ENCODE measurements at places on chromosomes 4 and X.
A peak's percentile ranks its signal among the peaks of the same experiment; 100 is the strongest.

GRCh38 chr4:142386856-142387255, 459.2 kb downstream of the INPP4B start:
- DNase-seq, result no peak

DNA sequence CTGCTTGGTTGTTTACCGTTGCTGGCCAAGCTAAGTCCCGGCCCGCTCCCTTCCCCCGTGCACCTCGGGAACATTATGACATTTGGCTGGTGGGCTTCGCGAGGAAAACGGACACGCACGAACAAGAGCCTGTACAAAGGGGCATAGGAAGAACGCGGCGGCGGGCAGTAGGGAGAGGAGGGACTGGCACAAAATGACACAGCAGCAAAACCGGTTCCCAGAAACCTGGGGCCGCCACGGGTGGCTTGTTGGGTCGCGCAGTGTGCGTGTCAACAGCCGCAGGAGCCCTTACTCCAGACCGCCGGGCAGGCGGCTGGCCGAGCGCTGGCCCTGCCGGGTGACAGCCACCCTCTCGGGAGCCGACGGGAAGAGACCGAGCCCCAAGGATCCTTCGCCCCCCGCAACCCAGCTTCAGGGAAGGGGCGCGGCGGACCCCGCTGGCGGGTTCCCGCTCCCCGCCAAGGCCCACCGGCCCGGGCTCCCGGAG, 1.6 kb upstream of the LIN54 start:
- DNase-seq, result peak; percentile 35

DNA sequence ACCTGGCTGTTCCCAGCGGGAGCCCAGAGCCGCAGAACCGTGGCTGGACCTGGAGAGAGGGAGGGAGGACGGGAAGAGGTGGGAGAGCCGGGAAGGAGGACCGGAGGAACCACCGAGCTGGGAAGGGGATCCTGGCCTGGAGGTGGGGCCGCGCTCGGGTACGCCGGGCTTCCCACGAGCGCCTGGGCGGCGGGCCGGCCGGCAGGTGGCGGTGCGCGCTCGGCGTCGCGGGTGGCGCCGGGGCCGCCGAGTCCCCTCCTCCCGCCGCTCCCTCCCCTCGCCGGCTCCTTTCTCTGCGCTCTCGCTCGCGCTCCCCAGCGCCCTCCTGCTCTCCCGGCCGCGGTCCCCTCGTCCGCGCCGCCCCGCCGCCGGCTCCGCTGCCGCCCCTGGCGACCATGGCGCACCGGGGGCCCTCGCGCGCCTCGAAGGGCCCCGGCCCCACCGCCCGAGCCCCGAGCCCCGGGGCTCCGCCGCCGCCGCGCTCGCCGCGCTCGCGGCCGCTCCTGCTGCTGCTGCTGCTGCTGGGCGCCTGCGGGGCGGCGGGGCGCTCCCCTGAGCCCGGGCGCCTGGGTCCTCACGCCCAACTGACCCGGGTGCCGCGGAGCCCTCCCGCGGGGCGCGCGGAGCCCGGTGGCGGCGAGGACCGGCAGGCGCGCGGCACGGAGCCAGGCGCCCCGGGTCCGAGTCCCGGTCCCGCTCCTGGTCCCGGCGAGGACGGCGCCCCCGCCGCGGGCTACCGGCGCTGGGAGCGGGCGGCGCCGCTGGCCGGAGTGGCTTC, at the start of gene SORCS2:
TSS of gene SORCS2 (plus strand) at position 287 of the 778 bp plus-strand sequence.
- DNase-seq, result peak; percentile 67

GRCh38 chrX:100649550-100650356, 5.8 kb downstream of the SRPX2 start:
- DNase-seq, result peak; percentile 89

DNA sequence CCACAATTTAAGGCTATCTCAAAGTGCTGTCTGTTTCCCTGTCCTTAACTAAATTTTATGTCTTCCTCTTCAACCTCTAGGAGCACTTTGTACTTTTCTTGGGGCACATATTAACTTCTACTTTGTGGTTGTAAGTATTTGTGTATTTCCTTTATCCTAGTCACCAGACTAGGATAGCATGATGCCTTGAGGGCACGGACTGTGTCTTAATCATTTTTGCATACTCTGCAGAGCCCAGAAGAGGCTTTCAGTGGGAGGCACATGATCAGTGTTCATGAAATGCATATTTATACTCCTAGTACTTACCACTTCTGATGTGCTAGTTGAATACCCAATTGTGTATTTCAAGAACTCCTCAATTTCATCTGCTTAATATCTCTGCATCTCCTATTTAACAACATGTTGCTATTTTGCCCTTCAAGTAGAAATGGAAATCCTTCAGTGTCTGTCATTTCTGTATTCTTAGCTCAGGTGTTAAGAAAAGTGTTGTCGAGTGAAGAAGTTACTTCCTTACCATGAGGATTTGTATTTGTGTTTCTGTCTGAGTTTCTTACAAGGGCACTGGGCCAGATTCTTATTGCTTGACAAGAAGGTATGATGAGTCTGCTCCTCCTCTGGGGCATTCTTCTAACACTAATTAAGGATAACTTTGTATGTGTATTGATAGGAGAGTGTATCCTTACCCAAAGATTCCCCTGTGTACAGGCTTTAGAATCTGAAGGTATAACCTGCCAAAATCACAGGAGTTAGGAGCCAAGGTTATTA, 28.3 kb upstream of the PGRMC2 start:
- DNase-seq, result peak; percentile 63

DNA sequence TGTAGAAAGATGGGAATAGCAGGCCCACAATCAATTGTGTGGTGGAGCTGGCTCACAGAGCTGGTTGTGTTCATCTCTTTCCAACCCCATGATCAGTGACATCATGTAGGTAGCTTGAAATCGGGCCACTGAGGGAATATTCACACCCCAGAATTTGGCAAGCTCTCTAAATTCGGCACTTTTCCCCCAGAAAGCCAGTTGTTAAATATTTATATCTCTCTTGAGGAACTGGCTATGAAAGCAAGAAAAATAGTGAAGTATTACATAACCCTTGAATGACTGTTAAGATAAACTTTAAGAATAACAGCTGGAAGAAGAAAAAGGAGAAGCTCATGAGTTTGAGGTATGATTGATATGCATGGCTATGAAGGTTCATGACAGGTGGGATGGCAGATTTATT, 38.9 kb downstream of the GPRIN3 start:
- no peak for DNase-seq

All from EH (cell line).